ENCODE measurements at places on chromosomes 2 and 18.

GRCh38 chr2:70574109-70574508 lies 20.5 kb upstream of the TGFA start:
- no peak for DNase-seq

GRCh38 chr2:94871226-94872087 lies at the start of gene TEKT4:
TSS of gene TEKT4 (plus strand) at chr2:94871430. CDS start at chr2:94871580, 150 bp downstream.
- no peak for DNase-seq

DNA sequence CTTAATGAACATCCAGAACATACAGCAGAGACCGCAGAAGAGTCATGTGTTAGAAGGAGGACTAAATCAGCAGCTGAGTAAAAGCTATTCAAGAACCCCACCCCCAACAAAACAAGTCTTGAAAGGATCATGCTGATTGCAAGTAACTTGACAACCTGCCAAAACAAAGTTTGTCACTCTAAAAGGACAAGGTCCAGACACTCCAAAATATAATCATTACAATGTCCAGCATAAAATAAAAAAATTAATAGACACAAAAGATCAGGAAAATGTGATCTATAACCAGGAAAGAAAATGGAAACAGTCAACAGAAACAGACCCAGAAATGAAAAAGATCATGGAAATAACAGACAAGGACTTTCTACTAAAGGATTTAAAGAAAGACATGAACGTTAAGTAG lies 28.5 kb downstream of the CCDC88A start:
- no peak for DNase-seq

DNA sequence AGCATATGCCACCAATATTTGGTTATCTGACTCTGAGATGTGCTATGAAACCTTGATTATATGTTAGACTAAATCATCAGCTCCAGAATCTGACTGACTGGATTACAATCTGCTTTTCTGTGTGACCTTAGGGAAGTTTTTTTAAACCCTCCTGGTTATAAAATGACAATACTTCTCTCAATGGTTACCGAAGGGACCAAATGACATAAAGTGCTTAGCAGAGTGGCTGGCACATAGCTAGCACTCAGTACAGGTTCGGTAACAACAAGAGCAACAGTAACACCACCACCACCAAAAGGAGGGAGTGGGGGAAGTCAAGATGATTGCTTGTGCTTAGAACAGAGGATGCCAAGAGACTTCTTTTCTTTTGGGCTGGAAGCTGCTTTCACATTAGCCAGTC lies 306.2 kb downstream of the PTPRM start:
- no peak for DNase-seq

DNA sequence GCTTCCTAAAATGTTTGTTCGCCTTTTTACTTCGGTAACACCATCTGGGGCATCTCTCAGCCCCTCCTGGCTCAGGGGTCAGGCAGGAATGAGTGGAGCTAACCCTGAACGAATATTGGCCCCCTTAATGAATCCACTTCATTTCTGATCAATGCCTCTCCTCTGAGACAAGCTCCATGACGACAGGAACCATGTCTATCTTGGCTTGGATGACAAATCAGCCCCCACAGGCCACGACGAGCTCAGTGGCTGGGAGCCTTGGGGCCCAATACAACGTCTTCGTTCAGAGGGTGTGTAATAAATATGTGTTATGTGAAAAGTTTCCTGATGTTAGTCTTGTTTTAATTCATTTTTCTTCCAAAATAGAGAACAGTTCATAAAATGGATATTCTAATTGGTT lies 133.0 kb downstream of the COL6A3 start:
- no peak for DNase-seq

DNA sequence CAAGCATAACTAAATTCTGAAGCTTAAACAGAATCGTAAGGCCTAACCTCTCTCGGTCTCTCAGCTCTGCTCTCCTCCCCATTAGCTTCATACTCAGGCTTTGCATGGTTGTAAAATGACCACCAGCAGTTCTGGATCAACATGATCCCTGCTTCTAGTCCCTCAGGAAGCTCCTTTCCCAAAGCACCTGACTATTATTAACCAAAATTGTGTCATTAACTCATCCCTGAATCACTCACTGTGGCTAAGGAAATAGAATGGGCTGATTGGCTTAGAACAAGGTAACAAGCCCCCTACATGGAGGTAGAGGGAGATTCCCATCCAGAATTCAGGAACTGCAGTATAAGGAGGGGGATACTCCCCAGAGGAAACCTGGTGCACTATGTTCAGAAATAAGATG lies 448.3 kb downstream of the ARHGAP15 start:
- no peak for DNase-seq

GRCh38 chr2:184178229-184178628 lies 420.1 kb upstream of the ZNF804A start:
- no peak for DNase-seq

DNA sequence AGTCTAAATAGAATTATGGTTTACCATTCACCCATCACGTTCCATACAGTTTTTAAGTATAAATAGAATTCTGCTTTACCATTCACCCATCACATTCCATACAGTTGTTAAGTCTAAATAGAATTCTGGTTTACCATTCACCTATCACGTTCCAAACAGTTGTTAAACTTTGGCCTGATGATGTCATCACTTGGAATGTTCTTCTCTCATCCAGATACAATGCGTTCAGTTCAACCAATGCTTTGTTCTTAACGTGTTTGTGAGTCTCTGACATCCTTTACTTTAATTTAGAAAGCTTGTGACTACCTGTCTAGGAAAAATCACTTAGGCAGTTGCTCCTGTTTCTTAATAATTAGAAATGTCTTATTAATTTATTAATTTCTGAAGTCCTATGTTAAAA lies 236.3 kb upstream of the RASGRP3 start:
- no peak for DNase-seq

DNA sequence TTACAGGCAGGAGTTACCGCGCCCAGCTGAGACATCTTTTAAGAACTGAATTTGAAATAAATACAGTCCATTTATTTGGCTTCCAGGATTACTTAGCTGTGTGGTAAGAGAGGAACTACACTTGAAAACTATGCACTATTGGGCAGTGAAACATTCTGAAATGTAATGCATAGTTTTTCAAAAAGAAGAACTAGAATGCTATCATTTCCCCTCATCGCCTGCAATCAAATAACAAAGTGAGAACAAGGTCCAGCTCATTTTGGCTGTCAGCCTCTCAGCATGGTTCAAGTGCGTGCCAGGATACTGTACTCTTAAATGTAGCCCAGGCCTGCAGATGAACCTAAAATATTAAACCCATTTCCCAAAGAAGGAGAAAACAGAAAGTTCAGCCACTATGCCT lies 76.6 kb upstream of the ARL5A start:
- no peak for DNase-seq

- DNase-seq = no peak
Measured at GRCh38 chr2:34602262-34602661, 1003.2 kb upstream of the FAM98A start.

- DNase-seq = no peak
Measured at GRCh38 chr2:192357217-192357616, 162.5 kb upstream of the TMEFF2 start.

DNA sequence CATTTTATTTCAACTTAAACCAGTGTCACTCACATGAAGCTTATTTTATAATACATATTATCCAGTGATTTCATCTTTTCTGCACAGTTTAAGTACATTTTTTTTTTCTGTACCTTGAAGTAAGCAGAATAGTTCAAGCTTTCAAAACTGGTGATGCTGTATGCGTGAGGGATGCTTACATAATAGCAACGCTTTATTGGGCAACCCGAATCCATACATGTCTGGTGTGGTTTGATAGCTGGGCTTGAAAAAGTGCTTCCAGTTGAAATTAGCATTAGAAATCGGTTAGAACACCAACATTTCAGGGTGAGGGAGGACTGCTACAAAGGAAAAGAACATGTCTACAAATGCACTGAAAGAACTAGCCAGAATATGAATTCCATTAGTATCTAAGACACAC lies 117.4 kb downstream of the MBP start:
- no peak for DNase-seq

DNA sequence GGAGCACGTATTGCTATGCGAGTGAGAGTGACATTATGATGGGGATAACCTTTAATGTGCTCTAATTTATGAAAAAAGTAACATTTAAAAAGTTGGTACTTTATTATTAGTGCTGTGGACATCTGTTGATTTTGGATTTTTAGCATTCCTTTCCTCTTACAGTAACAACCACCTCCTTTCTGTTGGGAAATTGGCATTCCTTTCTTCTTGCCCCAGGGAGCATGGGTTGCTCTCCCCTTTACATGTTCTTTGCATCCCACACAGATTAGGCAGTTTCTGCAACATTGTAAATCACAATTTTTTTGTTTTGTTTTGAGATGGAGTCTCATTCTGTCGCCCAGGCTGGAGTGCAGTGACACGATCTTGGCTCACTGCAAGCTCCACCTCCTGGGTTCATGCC lies 300.2 kb downstream of the LPIN1 start:
- no peak for DNase-seq

DNA sequence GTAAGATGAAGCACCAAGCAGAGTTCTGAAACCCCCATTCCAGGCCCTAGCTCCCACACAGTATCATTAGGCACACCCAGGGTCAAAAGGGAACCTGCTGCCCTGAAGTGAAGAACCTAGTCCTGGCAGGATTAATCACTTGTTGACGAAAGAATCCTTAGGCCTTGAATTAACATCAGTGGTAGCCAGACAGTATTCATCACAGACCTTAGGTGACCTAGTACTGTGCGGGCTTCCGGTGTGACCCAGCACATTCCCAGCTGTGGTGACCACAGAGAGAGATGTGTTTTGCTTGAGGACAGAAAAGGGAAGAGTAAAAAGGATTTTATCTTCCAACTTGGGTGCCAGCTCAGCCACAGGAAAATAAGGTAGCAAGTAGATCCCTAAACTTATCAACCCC lies 1071.4 kb upstream of the FAM98A start:
- no peak for DNase-seq

DNA sequence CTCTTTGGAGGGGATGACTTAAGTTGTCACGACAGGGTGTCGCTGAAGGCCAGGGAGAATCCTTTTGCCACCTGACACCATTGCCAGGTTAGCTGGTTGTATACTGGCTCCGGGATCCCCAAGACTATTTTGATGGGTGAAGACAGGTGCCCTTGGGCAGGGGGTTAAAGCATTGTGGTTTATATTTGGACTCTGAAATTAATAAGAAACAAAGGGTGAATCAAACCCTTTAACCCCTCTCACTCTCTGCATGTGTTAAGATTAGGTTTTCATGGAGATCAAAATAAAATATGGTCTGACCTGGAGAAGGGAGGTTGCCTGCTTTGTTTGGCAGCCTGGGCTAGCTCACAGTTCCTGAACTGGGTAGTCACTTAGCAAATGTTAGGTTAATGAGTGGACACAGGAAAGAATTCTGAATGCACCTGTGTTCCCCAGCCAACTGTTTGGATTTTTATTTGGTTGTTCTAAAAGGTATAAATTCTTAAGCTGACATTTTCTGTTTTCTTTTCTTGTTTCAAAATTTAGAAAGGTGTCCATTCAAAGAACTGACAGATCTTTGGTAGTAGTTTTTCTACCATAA lies 301.7 kb downstream of the KCNS3 start:
- DNase-seq = no peak

DNA sequence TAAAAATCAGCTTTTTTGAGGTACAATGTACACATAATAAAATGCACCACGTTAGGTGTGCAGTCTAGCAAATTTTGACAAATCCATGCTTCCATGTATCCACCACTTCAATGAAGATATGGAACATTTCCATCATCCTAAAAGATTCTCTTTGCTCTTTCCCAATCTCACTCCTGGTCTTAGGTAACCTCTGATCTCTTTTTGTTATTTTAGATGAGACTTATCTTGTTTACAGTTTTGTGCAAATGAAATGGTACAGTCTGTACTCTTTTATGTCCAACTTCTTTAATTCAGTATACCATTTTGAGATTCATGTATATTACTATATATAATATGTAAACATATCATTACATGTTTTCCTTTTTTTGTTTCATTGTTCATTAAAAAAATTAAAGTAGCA lies 16.3 kb upstream of the SERPINB5 start:
- DNase-seq = no peak

DNA sequence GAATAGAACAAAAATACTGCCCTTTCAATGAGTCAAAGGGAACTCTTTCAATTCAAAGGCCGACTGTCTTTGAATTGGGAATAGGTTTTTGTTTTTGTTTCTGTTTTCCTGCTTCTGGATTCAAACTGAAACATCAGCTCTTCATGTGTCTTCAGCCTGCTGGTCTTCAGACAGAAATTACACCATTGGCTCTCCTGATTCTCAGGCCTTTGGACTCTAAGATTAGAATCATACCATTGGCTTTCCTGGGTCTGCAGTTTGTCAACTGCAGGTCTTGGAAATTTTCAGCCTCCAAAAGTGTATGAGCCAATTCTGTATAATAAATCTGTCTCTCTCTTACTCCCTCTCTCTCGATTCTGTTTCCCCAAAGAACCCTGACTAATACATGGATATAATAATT lies 31.1 kb downstream of the CTLA4 start:
- DNase-seq = no peak

DNA sequence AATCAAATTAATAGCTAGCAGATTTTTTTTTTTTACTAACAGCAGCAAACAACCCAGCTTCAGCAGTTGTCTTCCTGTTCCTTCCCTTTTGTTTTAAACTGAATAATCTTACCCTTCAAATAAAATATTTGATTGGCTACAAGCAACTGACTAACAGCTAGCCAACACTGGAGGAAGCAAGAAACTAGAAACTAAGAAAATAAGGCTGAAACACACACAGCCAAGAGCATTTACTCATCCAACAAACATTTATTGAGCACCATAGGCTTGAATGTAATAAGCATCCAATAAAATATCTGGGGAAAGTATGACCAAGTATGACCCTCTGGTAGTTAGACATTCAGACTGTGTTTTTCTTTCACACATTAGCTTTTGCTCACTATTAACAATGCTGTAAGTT lies 189.2 kb downstream of the CD226 start:
- DNase-seq = no peak

DNA sequence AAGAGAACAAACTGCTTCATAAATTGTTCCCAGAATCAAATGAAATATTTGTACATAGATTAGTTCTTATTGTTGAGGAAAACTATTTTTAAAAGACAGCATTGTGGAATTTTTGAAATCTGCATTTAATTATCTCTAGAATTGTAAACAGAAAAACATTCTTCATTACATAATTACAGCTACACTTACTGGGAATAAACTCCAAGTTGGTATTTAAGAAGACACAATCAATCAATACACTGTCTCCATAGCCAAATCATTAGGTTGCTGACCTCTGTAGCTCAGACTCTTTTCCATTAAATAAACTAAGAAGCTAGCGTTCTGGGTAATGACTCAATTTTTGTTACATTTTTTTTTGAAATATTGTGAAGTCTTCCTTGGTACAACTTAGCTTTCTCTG lies 70.2 kb upstream of the PIEZO2 start:
- DNase-seq = no peak
